Endothelial cell of coronary artery (primary cell): ENCODE measurements at places on chromosomes 12 and 14. TPM values are rescaled to one million over a fixed set of nuclear protein-coding genes. Genes with fewer than 3 reads are reported as not detected.

NFKBIA gene
- total RNA-seq: 102 and 155 TPM in 2 replicates

CREBL2 gene
- 28.6 and 37.3 TPM in 2 replicates for total RNA-seq

TMEM63C gene
- 0.72 and 0.75 TPM in 2 replicates for total RNA-seq

PTGER2 gene
- 1.4 TPM in 1 of 2 replicates, not detected in the other for total RNA-seq

CAPS2 gene
- total RNA-seq: 2.5 and 3.5 TPM in 2 replicates

SERPINA10 gene
- not detected in 2 replicates for total RNA-seq

ERGIC2 gene
- total RNA-seq: 47.8 and 47.9 TPM in 2 replicates

PTPN6 gene
- 0.09 and 0.19 TPM in 2 replicates for total RNA-seq

CRIP1 gene
- 0.45 and 0.75 TPM in 2 replicates for total RNA-seq

C12orf54 gene
- not detected in 2 replicates for total RNA-seq

TAC3 gene
- not detected in 2 replicates for total RNA-seq

PPFIBP1 gene
- total RNA-seq: 90.6 and 114 TPM in 2 replicates

SHMT2 gene
- 132 and 202 TPM in 2 replicates for total RNA-seq

UBE3B gene
- 24.9 and 37.4 TPM in 2 replicates for total RNA-seq

GLIPR1 gene
- 46.3 and 50.5 TPM in 2 replicates for total RNA-seq

GTF2A1 gene
- 18.7 and 23.2 TPM in 2 replicates for total RNA-seq

AKT1 gene
- total RNA-seq: 191 and 220 TPM in 2 replicates

SLC5A8 gene
- not detected in 2 replicates for total RNA-seq

AJUBA gene
- 40.2 and 86.7 TPM in 2 replicates for total RNA-seq

TSPAN9 gene
- 58.6 and 64.8 TPM in 2 replicates for total RNA-seq

BEGAIN gene
- total RNA-seq: under 0.01 TPM in 1 of 2 replicates, not detected in the other

KCNA5 gene
- not detected in 2 replicates for total RNA-seq

ZNF891 gene
- total RNA-seq: 0.54 and 1.0 TPM in 2 replicates

IFI27 gene
- total RNA-seq: 168 and 327 TPM in 2 replicates

GZMB gene
- not detected in 2 replicates for total RNA-seq

TAS2R7 gene
- total RNA-seq: 0.09 TPM in 1 of 2 replicates, not detected in the other

HCFC2 gene
- 12.7 and 18.5 TPM in 2 replicates for total RNA-seq
